Activated gamma-delta T cell (primary cell): ENCODE measurements at places on chromosomes 3 and 15.

DNA sequence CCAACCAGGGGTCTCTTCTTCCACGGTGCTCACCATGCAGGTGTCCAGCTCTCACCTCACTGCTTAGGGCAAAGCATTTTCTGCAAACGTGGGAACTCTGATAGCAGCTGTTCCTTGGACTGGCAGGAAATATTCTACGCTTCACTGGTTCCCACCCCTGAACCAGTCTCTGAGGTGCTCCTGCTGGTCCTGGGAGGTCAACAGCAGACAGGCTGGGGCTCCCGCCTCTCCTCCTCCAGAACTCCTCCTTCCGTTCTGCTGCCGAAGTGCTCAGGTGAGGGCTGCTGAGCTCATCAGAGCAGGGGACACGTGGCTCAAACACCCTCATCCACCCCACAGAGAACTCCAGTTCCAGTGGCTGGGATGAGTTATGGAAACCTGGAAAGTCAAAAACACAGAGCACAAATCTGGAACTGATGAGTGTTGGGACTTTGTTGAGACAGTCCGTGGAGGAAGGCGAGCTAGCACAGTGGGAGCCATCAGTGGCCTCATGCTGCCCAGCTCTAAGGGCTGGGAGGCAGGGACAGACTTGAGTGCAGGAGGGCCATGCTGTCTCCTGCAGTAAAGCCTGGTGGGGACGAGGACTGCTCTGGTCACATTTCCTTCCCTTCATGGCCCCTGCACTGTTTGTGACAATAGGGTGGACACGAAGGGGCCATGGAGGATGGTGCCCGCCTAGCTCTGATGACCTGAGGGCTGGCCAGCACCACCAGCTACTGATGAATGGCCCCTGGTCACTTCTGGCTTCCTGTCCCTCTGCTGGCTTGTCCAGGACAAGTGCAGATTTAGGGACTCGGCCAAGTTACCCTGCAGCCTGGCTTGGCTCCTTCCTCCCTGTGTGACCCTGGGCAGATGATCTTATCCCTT, 137.8 kb downstream of the KLF13 start:
- no peak for DNase-seq

- no peak for DNase-seq
These were observed 17.9 kb upstream of the RPUSD3 start for GRCh38 chr3:9861626-9862130.

GRCh38 chr3:172454180-172454579, 5.9 kb upstream of the GHSR start:
- no peak for DNase-seq

GRCh38 chr15:63939531-63940130, 105.9 kb upstream of the HERC1 start:
- no peak for DNase-seq

DNA sequence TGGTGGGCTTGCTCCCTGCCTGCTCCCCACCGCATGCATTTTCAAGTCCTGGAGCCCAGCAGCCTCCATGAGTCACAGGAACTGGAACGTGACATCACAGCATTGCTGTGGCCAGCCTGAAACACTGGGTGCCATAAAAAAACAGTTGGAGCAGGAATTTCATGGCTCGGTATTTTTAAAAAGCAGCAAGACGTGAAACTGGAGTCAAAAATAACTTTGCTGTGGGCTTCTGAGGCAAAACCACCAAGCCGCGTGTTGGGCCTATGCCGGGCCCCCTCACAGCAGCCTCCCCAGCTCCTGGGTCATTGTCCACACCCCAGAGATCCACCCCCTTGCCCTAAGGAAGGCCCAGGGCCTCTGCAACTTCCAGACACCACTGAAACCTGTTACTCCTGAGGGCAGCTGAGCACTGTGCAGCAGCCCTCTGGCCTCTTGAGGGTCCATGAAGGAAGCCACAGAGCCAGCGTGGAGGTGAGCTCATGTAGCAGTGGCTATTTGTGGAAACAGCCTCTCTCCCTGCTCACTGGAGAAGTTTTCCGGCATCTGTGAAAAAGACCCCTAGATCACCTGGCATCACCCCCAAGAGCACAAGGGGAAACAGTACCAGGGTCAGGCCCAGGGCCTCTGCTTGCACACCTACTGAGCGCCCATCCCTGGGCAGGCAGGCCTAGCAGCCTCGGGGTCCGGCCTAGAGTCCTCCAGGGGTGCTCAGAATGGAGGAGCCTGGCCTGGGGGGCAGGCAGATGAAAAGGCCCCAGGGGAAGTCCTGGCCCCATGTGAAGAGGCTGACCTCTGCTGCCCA, 34.0 kb upstream of the DUSP7 start:
- no peak for DNase-seq

DNA sequence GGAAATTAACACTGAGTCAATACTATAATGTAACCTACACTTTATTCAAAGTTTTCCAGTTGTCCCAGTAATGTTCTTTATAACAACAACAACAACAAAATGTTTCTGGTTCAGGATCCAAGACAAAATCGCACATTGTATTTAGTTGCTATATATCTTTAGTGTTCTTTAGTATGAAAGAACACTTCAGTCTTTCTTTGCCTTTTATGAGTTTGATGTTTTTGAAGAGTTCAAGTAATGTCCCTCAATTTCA, 7.6 kb upstream of the GRAMD1C start:
- DNase-seq: no peak

DNA sequence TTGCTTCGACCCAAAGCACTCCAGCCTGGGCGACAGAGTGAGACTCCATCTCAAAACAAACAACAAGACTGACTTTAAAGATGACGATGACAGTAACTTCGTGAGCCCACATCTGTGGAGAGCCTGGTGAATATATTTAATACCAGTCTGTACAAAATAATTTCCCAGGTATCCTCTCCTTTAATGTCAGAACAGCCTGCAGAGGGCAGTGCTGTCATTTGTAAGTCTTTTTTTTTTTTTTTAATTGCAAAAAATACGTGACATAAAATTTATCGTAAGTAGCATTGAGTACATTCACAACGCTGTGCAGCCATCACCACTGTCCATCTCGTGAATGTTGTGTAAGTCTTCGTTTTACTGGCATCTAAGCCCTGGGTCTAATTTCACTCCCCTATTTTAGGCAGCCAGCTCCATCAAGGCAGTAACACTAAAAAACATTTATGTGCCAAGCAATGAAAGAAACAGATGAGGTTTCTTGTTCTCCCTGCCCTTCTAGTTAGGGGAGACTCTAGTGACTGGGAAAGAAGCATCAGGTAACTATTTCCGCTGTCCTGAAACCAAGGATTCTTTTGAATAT, 1.4 kb downstream of the HTD2 start:
- DNase-seq: no peak
